Esophagus muscularis mucosa (tissue), 4 donors: ENCODE measurements at places on chromosomes 3 and 15. TPM values are rescaled to one million over a fixed set of nuclear protein-coding genes. Genes with fewer than 3 reads are reported as not detected.
A peak's percentile ranks its signal among the peaks of the same experiment; 100 is the strongest.

- peaks cover 3% of the 10 kb centered on the region for H3K4me1 ChIP-seq
- H3K36me3 ChIP-seq = no peaks in the 10 kb centered on the region
- H3K4me3 ChIP-seq = no peak overlapping the region
- H3K27me3 ChIP-seq = no peaks in the 10 kb centered on the region
- H3K27ac ChIP-seq = no peak overlapping the region
Measured at GRCh38 chr15:34275721-34276120, 50.9 kb downstream of the EMC4 start.

DNA sequence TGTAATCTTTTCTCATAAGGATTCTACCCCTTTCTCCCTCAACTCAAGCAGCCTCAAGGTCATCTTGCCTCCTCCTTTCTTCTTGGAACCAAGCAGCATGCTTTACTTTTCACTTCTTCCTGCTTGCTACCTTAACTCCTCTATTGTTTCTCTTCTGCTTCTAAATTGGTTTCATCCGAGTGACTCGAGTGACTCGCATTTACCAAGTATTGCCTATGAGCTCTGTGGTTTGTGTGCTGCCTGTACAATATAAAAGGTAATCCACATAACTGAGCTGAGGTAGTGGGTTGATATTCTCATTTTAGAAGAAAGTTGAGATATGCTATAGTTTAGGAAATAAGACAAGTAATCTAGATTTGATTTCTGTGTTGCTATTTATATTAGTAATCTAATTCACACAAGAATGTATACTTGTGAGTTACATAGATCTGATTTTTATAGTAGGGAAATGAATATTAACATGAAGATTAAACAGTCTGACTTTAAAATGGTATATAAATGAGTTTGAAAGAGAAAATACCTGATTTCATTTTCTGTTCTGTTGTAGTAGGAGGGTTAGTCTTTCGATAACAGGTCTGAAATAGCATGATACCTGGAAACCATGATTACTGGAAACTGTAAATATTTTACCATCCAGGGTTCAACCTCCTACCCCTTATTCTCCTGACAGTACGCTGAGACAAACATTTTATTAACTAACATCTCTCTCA is 5.5 kb downstream of the HHLA2 start:
- H3K4me3 ChIP-seq = no peak overlapping the region
- no peak overlapping the region for H3K27ac ChIP-seq

Gene CPB1
- not detected for total RNA-seq

Gene TATDN2
- 15.6 TPM for total RNA-seq

DNA sequence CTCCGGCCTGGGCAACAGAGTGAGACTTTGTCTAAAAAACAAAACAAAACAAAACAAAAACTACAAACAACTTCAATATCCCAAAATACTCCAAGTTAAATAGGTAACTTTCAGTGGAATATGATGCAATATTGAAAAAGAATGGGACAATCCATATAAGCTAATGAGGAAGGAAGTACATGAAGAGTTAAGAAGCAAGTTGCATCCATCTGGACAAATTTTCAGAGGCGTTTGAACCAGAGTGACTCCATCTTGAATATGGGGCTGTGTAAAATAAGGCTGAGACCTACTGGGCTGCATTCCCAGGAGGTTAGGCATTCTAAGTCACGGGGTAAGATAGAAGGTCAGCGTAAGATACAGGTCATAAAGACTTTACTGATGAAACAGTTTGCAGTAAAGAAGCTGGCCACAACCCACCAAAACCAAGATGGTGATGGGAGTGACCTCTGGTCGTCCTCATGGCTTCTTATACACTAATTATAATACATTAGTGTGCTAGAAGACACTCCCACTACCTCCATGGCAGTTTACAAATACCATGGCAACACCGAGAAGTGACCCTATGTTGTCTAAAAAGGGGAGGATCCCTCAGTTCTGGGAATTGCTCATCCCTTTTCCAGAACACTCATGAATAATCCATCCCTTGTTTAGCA is 58.1 kb upstream of the LCTL start:
- no peaks in the 10 kb centered on the region for H3K36me3 ChIP-seq
- peaks cover 24% of the 10 kb centered on the region for H3K4me1 ChIP-seq
- H3K27ac ChIP-seq = no peak overlapping the region
- H3K27me3 ChIP-seq = peaks cover 3% of the 10 kb centered on the region
- DNase-seq = no peak
- no peak overlapping the region for H3K4me3 ChIP-seq

DNA sequence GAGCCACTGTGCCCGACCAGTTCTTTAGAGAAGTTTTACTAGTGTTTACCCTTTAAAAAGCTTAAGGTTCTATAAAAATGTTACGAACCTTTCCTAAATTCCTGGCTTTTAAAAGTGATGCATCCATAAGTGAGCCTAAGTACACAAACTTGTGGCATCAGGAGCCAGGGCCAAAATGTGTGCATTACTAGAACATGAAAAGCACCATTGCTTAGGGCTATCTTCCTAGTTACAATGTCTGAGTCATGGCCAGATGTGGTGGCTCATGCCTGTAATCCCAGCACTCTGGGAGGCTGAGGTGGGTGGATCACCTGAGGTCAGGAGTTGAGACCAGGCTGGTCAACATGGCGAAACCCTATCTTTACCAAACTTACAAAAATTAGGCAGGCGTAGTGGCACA is 39.9 kb downstream of the LEO1 start:
- H3K36me3 ChIP-seq = peaks cover 43% of the 10 kb centered on the region
- no peak for DNase-seq
- no peak overlapping the region for H3K4me3 ChIP-seq
- no peaks in the 10 kb centered on the region for H3K4me1 ChIP-seq

GRCh38 chr15:75350601-75351361 is 3.9 kb downstream of the NEIL1 start:
- H3K27me3 ChIP-seq = no peaks in the 10 kb centered on the region
- no peak overlapping the region for H3K27ac ChIP-seq
- DNase-seq = no peak
- peaks cover 27% of the 10 kb centered on the region for H3K4me1 ChIP-seq

- H3K4me1 ChIP-seq = peaks cover 16% of the 10 kb centered on the region
- H3K27ac ChIP-seq = peak overlapping the region; percentile 91
- no peaks in the 10 kb centered on the region for H3K27me3 ChIP-seq
Measured at GRCh38 chr3:186414735-186415419, 52.8 kb upstream of the DGKG start.
